ENCODE measurements at places on chromosomes 13 and 19. TPM values are rescaled to one million over a fixed set of nuclear protein-coding genes. Genes with fewer than 3 reads are reported as not detected.

Gene RNF225
- polyA plus RNA-seq = not detected

Gene HIPK4
- 0.20 TPM for polyA plus RNA-seq

Gene C13orf42
- polyA plus RNA-seq = 0.20 TPM

Gene RAB20
- 9.7 TPM for polyA plus RNA-seq

Gene TRPM4
- 33.3 TPM for polyA plus RNA-seq

Gene RDH8
- not detected for polyA plus RNA-seq

Gene CEACAM16
- polyA plus RNA-seq = not detected

Gene SWSAP1
- 2.7 TPM for polyA plus RNA-seq

Gene SBK3
- not detected for polyA plus RNA-seq

Gene CEACAM19
- 9.2 TPM for polyA plus RNA-seq

Gene LRRC25
- 0.85 TPM for polyA plus RNA-seq

Gene DACH1
- polyA plus RNA-seq = 102 TPM

Gene ADPRHL1
- 6.4 TPM for polyA plus RNA-seq

Gene HTR2A
- polyA plus RNA-seq = 0.78 TPM

Gene IRF3
- 39.3 TPM for polyA plus RNA-seq

Gene ZNF429
- polyA plus RNA-seq = 27.8 TPM

Gene SERTM1
- polyA plus RNA-seq = 0.79 TPM

Gene CEBPA
- polyA plus RNA-seq = 3.6 TPM

Gene BRME1
- 6.0 TPM for polyA plus RNA-seq

Gene CEACAM20
- polyA plus RNA-seq = not detected

Gene PRTN3
- polyA plus RNA-seq = 2.0 TPM

Gene OR7C1
- 0.22 TPM for polyA plus RNA-seq

Gene RNF17
- not detected for polyA plus RNA-seq

Gene MAP4K1
- polyA plus RNA-seq = 2.3 TPM

Gene MYO16
- polyA plus RNA-seq = 0.39 TPM

Gene ONECUT3
- polyA plus RNA-seq = 0.03 TPM

Gene LRRC4B
- polyA plus RNA-seq = 26.8 TPM

Gene CHAF1A
- polyA plus RNA-seq = 19.0 TPM

Gene GARIN5A
- 10.3 TPM for polyA plus RNA-seq

Gene TRAPPC5
- 43.8 TPM for polyA plus RNA-seq

Gene ZNF43
- polyA plus RNA-seq = 42.5 TPM

Gene GPR183
- polyA plus RNA-seq = 2.8 TPM

Gene PCDH9
- 16.2 TPM for polyA plus RNA-seq

Gene STOML3
- 0.20 TPM for polyA plus RNA-seq

Gene ADM5
- 0.79 TPM for polyA plus RNA-seq

Gene CEACAM6
- polyA plus RNA-seq = not detected

Gene RYR1
- polyA plus RNA-seq = 4.0 TPM

Gene IGSF23
- 1.5 TPM for polyA plus RNA-seq

Gene PINLYP
- 20.1 TPM for polyA plus RNA-seq

Gene UQCR11
- 98.9 TPM for polyA plus RNA-seq

Gene AZU1
- polyA plus RNA-seq = 1.2 TPM

Gene PROZ
- polyA plus RNA-seq = 0.69 TPM

Gene SEMA6B
- polyA plus RNA-seq = 5.4 TPM

Gene ZNF99
- polyA plus RNA-seq = 1.3 TPM

Gene C19orf44
- 12.3 TPM for polyA plus RNA-seq

Gene HOMER3
- 53.3 TPM for polyA plus RNA-seq

Gene COX7A1
- 25.6 TPM for polyA plus RNA-seq

Gene GIPR
- polyA plus RNA-seq = 0.36 TPM

Gene ZGLP1
- 10.6 TPM for polyA plus RNA-seq

Gene C3
- 20.9 TPM for polyA plus RNA-seq

Gene ZNF844
- polyA plus RNA-seq = 23.6 TPM

Gene IL17D
- 8.9 TPM for polyA plus RNA-seq

Gene FFAR3
- not detected for polyA plus RNA-seq

Gene FGF22
- polyA plus RNA-seq = 0.11 TPM

Gene GIPC3
- 3.5 TPM for polyA plus RNA-seq

Gene ATP4B
- 0.40 TPM for polyA plus RNA-seq

Gene MAMSTR
- polyA plus RNA-seq = 7.9 TPM

Gene SIGLEC12
- 0.16 TPM for polyA plus RNA-seq

Gene ZNF77
- polyA plus RNA-seq = 7.4 TPM

All from left renal pelvis (tissue), 4 donors.